ENCODE measurements at places on chromosomes 3 and 15.

DNA sequence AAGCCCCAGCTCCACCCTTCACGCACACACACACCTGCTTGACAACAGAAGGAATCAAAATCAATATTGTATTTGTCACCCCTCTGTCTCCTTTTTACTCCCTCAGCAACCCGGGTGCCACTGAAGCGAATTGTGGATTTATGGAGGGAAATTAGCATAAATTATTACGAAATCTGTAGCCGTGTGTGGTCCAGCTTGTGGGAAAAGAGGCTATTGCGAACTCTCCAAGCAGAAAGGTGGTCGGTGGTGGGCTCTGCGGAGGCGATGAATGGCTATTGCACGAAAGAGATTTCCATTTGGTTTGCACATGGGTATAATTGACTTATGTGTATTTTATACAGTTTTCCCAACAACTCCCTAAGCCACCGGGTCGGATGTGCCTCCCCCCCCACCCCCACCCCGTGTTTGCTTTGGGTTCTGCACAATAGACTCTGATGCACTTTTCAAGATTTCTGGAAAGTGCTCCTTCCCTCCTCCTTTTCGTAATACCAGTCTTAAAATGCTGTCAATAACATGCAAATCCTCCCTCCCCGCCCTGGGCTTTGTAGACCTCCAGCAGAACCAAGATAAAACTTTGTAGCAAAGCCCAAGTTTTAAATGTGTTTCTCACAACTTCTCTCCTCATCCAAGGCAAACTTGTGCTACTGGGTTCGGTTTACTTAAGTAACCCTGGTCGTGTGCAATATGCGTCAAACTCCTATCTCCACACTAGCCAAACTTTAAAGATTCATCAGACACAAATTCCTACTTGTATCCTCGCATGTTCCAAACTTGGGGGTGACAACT lies 3.1 kb upstream of the FOXB1 start:
- DNase-seq: no peak
- no peaks in the 10 kb centered on the region for H3K4me1 ChIP-seq
- no peaks in the 10 kb centered on the region for H3K36me3 ChIP-seq
- H3K4me3 ChIP-seq: no peak overlapping the region
- H3K27me3 ChIP-seq: peaks cover 30% of the 10 kb centered on the region
- H3K27ac ChIP-seq: no peak overlapping the region

DNA sequence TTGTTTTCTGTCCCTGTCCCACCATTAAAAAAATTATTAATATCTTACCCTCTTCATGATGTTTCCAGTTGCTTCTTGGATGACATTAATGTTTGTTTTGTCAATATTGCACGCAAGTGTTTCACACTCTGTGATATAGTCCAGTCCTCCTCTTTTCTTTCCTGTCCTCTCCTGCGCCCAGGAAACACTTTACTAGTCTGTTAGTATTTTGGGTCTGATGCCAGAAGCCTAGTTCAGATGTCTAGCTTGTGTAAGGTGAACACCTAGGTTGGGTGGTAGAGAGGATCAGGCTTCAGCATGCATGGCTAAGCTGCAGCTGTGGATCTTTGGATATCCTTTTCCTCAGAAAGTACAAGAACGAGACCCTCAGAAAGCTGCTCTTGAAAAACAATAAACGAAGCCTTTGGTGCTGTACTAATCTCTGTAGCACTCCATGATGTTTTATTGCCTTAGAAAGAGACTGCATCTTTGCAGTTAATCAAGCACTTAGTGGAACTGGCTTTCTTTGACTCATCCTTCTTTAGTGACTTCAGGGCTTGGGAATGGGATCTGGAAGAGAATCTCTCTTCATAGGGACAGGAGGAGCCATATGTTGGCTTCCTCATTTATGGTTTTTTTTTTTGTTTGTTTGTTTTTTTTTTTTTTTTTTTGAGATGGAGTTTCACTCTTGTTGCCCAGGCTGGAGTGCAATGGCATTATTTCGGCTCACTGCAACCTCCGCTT lies 253.4 kb downstream of the LPP start:
- H3K4me1 ChIP-seq: no peaks in the 10 kb centered on the region
- H3K4me3 ChIP-seq: no peak overlapping the region
- no peak for DNase-seq
- H3K27me3 ChIP-seq: no peaks in the 10 kb centered on the region
- H3K36me3 ChIP-seq: no peaks in the 10 kb centered on the region

- H3K36me3 ChIP-seq: no peaks in the 10 kb centered on the region
- DNase-seq: no peak
- H3K27me3 ChIP-seq: no peaks in the 10 kb centered on the region
- no peak overlapping the region for H3K27ac ChIP-seq
- H3K4me3 ChIP-seq: no peak overlapping the region
Observed at GRCh38 chr15:86830304-86830703, 750.6 kb downstream of the AGBL1 start.

- no peak overlapping the region for H3K27ac ChIP-seq
- H3K4me3 ChIP-seq: no peak overlapping the region
- no peaks in the 10 kb centered on the region for H3K4me1 ChIP-seq
- DNase-seq: no peak
Observed at GRCh38 chr3:59027607-59028006, 22.2 kb downstream of the CFAP20DC start.

GRCh38 chr3:177190756-177191681 lies 6.3 kb downstream of the TBL1XR1 start:
- H3K4me3 ChIP-seq: no peak overlapping the region
- no peaks in the 10 kb centered on the region for H3K27me3 ChIP-seq
- DNase-seq: no peak
- no peak overlapping the region for H3K27ac ChIP-seq

DNA sequence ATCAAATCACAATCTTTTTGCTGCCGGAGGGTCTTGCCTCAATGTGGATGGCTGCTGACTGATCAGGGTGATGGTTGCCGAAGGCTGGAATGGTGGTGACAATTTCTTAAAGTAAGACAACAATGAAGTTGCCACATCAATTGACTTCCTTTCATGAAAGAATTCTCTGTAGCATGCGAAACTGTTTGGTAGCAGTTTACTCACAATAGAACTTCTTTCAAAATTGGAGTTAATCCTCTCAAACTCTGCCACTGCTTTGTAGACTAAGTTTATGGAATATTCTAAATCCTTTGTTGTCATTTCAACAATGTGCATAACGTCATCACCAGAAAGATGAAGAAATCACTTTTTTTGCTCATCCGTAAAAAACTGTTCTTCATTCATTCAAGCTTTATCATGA lies 65.8 kb downstream of the B3GNT5 start:
- DNase-seq: no peak
- no peaks in the 10 kb centered on the region for H3K27me3 ChIP-seq

- H3K36me3 ChIP-seq: no peaks in the 10 kb centered on the region
- DNase-seq: peak; percentile 67
- no peaks in the 10 kb centered on the region for H3K27me3 ChIP-seq
- H3K27ac ChIP-seq: peak overlapping the region; percentile 87
- H3K4me1 ChIP-seq: peaks cover 46% of the 10 kb centered on the region
Observed at GRCh38 chr3:188948281-188948996, 223.3 kb upstream of the TPRG1 start.

DNA sequence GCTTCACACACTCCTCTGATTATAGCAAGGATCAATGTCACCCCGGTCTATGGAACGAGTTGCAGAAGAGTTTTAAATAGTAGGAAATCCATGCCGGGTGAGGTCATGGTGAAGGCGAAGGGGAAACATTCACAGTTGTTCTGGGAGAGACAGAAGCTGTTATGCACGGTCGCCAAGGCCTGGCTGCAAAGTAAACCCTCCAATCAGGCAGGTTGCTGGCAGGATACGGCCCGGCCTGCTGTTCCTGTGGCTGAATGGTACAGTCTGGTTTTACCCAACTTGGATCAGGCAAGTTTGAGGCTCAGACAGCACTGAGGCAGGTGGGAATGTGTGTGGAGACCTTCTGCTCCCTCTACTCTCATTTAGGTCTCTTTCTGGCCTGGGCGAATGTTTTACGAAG lies 45.3 kb upstream of the ATP2B2 start:
- peaks cover 14% of the 10 kb centered on the region for H3K4me1 ChIP-seq
- no peak overlapping the region for H3K4me3 ChIP-seq
- no peaks in the 10 kb centered on the region for H3K27me3 ChIP-seq
- no peak overlapping the region for H3K27ac ChIP-seq
- no peak for DNase-seq

- H3K4me1 ChIP-seq: peaks cover 85% of the 10 kb centered on the region
- DNase-seq: peak; percentile 84
- H3K27me3 ChIP-seq: no peaks in the 10 kb centered on the region
- H3K4me3 ChIP-seq: peak overlapping the region; percentile 20
- peak overlapping the region; percentile 99 for H3K27ac ChIP-seq
Observed at GRCh38 chr3:30659270-30660130, 53.1 kb downstream of the TGFBR2 start.

DNA sequence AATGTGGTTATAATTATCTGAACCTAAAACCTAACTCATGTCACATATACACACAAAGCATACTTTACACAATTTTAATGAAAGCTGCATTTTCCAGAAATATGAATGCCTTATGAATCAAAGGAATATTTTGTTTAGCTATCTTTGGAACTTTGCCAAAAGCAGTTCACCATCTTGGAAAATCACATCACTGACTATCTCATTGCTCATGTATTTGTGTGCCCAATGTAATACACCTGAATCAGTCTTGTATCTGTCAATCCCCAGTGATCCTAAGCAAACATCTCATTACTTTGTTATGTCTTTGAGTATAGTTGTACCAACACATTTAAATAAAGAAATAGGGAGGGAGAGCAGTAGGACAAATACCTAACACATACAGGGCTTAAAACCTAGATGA lies 15.6 kb upstream of the CD47 start:
- no peaks in the 10 kb centered on the region for H3K4me1 ChIP-seq
- H3K36me3 ChIP-seq: no peaks in the 10 kb centered on the region
- DNase-seq: no peak

DNA sequence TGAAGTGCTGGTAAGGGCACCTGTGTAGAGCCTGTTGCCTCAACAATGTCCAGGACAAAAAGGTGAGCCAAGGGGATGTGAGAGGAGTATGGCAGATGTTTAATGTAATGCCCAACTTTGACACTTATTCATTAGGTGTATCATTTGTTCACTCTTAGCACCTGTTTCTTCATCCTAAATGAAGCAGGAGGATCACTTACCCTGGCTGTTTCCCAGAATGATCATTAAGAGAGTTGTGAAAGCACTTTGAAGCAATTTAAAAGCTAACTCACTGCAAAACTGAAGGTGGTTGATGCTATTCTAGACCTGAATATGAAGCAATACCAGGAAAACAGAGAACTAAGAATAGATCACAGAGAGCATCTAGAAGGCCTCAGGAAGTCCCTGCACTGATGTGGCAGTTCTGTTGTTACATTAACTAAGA lies 3.4 kb upstream of the HHLA2 start:
- H3K36me3 ChIP-seq: no peaks in the 10 kb centered on the region
- no peak for DNase-seq
- no peaks in the 10 kb centered on the region for H3K4me1 ChIP-seq
- H3K4me3 ChIP-seq: no peak overlapping the region

DNA sequence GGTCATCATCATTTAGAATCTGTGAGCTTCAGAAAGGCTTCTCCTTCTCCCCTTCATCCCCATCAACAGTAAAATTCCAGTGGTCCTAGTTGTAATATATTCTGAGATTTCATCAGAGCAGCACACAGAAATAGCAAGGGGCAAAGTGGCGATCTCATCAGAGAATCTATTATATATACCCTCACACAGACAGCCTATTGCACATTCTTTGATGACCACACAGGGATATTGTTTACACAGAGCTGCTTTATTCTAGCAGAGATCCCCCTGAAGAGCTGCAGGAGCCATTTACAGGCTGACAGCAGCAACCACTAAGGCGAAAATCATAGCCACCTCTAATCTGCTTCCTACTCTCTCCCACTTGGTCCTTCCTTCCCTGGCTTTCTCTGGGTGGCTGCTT lies 42.0 kb upstream of the CRBN start:
- H3K27ac ChIP-seq: no peak overlapping the region
- no peaks in the 10 kb centered on the region for H3K27me3 ChIP-seq
- no peak for DNase-seq
- H3K4me3 ChIP-seq: no peak overlapping the region
- no peaks in the 10 kb centered on the region for H3K4me1 ChIP-seq

- H3K36me3 ChIP-seq: no peaks in the 10 kb centered on the region
- H3K4me3 ChIP-seq: no peak overlapping the region
- H3K27ac ChIP-seq: no peak overlapping the region
- no peak for DNase-seq
- no peaks in the 10 kb centered on the region for H3K27me3 ChIP-seq
Observed at GRCh38 chr15:65619626-65620290, 2.0 kb upstream of the SLC24A1 start.

DNA sequence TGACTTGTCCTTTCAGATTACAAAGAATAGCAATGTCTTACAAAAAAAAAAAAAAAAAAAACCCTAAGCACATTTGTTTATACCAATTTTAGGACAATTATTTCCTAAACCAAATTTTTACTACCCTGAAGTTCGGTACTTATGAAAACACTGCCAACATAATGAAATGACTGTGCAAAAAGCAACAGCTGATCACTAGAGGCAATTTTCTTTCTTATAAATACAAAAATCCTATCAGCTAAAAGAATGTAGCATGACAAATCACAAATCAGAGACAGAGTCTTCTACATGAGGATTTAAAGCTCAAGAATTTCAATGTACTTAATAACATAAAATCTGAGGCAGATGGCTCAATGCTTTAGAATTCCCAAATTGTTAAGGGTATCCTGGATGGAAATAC lies 191.8 kb downstream of the MAGI1 start:
- H3K27ac ChIP-seq: no peak overlapping the region
- no peak for DNase-seq
- H3K36me3 ChIP-seq: no peaks in the 10 kb centered on the region
- no peaks in the 10 kb centered on the region for H3K27me3 ChIP-seq

- H3K27me3 ChIP-seq: no peaks in the 10 kb centered on the region
- no peaks in the 10 kb centered on the region for H3K36me3 ChIP-seq
- H3K4me1 ChIP-seq: no peaks in the 10 kb centered on the region
- H3K27ac ChIP-seq: no peak overlapping the region
Observed at GRCh38 chr3:192840143-192840836, 77.4 kb downstream of the MB21D2 start.

DNA sequence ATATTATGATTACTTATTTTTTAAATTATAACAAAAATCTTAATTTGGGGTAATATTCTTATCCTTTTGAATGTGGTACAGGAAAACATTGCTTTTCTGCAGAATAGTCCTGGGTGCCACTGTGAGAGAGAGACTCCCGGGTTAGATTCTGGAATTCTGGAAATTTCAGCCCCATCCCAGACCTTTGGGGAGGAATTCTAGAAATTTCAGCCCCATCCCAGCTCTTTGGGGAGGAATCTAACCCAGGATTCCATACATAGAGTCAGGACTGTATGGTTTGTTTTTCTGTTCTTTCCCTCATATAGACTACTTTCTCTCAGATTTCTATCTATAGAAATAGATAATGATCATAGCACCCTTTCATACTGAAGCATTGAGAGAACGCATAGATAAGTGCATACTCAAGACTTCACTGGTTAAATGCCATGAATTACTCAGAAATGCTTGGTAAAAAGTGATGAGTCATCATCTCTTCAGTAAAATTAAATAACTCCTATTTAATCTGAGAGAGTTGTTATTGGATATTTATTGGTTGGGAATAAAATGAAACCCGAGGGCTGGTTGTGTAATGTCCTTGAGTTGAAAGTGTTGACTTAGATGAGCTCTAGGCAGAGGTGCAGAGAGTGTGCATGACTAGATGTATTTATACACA lies 8.3 kb downstream of the EIF2AK4 start:
- peaks cover 55% of the 10 kb centered on the region for H3K36me3 ChIP-seq
- H3K4me1 ChIP-seq: no peaks in the 10 kb centered on the region
- DNase-seq: no peak
- H3K27ac ChIP-seq: no peak overlapping the region
- no peak overlapping the region for H3K4me3 ChIP-seq
